CD4-positive, alpha-beta T cell (primary cell): ENCODE measurements at places on chromosomes 5 and 9.

DNA sequence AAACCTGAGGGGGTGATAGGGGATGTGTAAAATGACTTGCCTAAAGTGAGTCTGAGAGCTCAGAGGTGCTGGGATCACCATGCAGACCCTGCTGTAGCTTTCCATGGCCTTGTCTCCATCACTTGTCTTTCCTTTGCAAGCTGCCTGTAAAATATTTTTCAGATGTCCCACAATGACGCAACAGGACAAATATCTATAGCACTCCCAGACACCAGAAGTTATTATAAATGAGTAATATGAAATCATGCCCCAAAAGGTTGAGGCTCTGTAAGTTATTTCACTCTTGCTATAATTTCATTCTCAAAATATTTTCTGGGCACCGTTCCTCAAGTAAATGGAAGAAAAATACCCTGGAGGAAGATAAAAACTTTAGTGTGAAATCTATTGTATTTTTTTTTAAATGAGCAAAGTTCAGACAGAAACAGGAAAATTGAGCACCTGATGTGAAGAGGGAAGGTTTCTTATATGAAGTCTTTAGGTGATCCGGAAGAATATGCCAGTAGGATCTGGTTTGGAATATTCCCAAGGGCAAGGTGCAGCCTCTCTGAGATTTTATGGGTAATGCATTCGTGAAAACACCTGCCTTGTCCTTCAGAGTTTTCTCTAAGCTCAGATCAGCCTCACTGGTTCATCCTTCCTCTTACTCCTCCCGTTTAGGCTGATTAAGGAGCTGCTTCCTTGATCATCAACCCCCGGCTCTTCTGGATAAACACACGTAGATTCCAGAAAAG, 138.3 kb upstream of the DMAC1 start:
- no peak for DNase-seq

GRCh38 chr9:109107402-109108240, 12.1 kb downstream of the TMEM245 start:
- DNase-seq: no peak

DNA sequence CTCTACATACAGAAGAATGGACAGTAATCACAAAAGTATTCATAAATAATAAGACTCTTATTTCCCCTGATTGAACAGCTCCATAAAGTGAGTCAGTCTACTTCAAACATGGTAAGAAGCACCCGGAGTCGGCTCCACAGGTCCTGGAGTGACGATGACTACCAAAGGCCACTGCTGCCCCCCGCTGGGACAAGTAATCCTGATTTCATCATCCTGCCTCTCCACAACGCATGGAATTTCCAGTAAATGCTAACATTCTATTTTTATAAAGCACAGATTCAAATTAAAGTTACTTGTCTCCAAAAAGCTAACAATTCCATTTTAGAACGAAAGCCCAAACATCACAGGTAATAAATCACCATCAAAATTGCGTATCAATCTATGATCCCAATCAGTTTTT, 16.2 kb downstream of the ATPSCKMT start:
- DNase-seq: no peak

GRCh38 chr5:74206579-74207550, 433.7 kb downstream of the ENC1 start:
- no peak for DNase-seq

GRCh38 chr9:90927496-90927895, 125.9 kb downstream of the SYK start:
- DNase-seq: no peak

GRCh38 chr9:114098021-114098935, 814 bp downstream of the KIF12 start:
- no peak for DNase-seq

GRCh38 chr9:126367139-126367538, 40.5 kb downstream of the MVB12B start:
- DNase-seq: no peak

- no peak for DNase-seq
Measured at GRCh38 chr5:115671939-115672338, 46.1 kb upstream of the TMED7 start.

DNA sequence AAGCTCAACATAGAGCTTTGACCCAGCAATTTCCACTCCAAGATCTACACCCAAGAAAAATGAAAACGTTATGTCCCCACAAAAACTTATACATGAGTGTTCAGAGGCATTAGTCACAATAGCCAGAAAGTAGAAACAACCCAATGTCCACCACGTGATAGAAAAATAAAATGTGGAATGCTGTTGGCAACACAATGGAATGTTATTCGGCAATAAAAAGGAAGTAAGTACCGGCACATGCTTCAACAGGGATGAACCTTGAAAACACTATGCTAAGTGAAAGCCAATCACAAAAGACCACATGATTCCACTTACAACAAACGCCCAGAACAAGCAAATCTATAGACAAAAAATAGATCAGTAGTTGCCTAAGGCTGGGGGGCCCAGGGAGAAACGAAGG, 6.0 kb downstream of the UBQLN1 start:
- DNase-seq: no peak

GRCh38 chr9:93280661-93281259, 96.8 kb downstream of the WNK2 start:
- DNase-seq: no peak

DNA sequence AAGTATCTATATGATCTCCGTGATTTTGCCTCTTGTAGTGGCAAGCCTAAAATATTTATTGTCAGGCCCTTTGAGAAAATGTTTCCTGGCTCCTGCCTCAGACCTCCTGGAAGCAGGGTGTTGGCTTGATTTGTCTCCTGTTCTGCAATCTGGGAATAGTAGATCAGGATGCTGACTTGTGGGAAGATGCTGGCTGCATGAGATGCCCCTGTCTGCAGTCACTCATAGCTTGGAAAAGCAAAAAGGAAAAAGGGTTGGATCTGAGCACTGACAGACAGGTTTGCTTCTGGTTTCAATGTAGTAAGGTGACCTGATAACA, 16.7 kb downstream of the TJP2 start:
- DNase-seq: no peak

DNA sequence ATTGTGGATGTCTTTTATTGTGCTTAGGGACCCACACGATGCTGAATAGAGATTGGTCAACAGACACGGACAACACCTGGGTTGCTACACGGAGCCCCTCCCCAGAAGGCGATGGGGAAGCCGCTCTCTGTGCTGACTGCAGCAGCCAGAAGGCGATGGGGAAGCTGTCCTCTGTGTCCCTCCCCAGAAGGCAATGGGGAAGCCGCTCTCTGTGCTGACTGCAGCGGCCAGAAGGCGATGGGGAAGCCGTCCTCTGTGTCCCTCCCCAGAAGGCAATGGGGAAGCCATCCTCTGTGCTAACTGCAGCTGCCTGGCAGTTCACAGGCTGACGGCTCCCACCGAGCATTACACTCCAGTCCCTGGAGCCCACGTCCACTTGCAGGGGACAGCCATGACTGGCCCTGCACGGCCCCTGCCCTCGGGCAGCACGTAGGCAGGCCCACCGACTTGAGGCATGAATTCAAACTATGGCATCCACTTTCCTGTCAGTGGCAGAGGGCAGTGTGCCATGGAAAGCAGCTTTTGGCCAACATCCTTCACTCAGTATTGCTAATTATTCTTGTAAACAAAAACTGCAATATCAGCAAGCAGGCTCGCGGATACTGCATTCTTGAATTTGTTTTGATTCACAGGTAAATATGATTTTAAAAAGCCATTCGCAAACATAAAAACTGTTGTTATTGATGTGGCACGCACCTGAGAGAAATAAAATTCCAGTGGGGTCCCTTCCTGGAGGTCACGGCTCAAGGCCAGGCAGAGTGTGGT, 48.1 kb upstream of the CLPTM1L start:
- DNase-seq: no peak

DNA sequence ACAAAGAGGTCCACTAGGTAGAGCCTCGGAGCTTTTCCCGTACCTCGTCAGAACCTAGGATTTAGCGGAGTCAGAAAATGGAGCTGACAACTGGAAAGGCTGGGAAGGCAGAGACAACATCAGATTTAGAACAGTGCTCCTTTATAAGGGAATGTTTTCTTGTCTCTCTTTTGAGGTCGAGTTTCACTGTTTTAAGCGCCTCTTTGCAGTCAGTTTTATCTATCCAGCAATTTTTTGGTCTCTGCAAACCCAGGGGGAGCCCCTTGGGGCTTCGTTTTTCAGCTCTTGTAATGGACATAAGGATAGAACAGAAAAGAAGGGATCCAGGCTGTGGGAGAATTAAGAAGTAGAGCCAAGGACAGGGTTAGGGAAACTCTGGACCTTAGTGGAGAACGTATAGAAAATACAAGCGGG, 80.5 kb downstream of the FNBP1 start:
- no peak for DNase-seq

- DNase-seq: no peak
Measured at GRCh38 chr5:58722160-58722559, 139.3 kb downstream of the RAB3C start.

DNA sequence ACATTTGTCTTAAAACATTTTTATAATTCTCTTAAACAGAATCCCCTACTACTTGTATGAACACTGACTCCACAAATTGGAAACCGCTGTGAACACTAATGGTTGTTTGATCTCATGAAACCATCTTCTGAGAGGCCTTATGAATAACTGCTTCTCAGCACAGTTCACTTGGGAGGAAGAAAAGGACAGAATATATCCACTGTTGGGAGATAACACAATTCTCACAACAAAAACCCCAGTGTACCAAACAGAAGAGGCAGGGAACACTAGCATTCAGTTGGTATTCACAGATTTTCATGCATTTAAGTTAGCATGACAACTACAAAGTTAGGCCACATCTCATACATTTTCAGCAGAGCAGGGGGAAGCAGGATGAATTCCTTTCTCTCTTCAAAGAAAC, 89.0 kb upstream of the SELENOP start:
- no peak for DNase-seq

DNA sequence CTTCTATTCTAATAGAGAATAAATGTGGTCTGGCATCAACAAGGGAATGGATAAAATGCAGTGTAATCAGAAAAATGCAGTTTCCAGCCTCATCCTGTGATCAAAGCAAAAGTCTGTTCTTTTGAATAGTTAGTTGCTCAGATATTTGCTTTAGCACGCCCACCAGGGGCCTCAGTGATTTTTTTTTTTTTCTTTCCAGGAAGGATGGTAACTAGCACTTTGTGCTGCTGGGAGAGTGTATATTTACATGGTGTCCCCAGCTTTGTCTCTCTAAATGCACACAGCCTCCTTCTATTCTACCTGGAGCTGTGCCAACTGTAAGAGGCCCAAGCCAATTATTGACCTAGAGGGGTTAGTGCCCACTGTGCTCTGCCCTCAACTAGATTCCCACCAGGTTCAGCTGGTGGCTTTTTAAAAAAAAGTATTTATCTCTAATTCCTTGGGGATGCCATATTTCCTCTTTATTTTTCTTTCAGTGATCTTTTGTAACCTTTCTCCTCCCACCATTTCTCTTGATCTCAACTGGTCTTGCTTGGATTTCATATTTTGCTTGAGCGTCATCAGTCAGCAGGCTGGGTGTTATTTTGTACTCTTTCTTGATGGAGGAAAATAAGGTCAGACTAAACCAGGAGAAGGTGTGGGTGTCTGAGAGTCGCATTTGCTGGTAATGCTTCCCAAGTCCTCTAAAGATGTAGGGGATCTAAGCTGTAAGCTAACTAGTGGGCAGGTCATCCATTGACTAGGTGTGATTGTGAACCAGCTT, 193.0 kb upstream of the C9orf72 start:
- DNase-seq: no peak

- no peak for DNase-seq
Measured at GRCh38 chr5:43560128-43560527, 3.3 kb upstream of the PAIP1 start.

- no peak for DNase-seq
Measured at GRCh38 chr5:81233080-81233634, at the start of gene CKMT2. Gene CKMT2, plus strand, starts transcription at chr5:81233322. Its CDS starts 17,811 bp downstream, at chr5:81251133.

GRCh38 chr5:11449217-11449616, 455.0 kb downstream of the CTNND2 start:
- DNase-seq: no peak

DNA sequence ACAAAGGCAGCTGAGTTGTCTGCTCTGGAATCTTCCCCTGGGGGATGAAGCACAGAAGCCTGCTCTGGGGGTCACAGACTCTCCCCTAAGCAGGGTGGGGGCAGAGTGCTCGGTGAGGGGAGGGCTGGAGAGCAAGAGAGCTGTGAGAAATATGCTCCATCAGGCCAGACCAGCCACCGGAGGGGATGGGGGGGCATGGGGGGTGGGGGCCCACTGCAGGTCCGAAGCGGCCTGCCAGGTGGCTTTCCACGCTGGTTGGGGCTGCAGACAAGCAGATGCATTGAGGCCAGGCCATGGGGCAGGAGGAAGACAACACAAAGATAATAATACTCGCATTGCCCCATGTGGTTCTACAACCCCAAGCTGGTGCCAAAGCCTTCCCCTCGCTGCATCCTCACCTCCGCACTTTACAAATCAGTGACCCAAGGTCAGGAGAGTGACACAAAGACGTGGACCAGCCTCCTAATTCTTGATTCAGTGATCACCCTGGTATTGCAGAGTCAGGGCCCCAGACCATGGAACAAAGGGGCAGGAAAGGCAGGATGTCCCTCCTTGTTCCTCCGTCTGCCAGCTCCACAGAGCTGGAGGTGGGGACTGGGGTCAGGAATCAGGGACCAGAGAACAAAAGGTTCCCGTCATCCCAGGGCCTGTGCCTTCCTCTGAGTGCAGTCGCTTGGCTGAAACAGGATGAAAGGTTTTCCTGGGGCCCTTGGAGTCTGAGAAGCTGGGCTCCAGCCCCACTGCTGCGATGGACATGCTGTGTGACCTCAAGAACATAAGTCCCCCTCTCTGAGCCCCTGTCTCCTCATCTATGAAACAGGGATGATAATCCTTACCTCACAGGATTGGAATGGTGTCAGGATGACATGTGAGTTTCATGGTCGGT, 37.2 kb upstream of the GABRP start:
- DNase-seq: no peak

- no peak for DNase-seq
Measured at GRCh38 chr9:136296434-136297015, 7.4 kb downstream of the CCDC187 start.

DNA sequence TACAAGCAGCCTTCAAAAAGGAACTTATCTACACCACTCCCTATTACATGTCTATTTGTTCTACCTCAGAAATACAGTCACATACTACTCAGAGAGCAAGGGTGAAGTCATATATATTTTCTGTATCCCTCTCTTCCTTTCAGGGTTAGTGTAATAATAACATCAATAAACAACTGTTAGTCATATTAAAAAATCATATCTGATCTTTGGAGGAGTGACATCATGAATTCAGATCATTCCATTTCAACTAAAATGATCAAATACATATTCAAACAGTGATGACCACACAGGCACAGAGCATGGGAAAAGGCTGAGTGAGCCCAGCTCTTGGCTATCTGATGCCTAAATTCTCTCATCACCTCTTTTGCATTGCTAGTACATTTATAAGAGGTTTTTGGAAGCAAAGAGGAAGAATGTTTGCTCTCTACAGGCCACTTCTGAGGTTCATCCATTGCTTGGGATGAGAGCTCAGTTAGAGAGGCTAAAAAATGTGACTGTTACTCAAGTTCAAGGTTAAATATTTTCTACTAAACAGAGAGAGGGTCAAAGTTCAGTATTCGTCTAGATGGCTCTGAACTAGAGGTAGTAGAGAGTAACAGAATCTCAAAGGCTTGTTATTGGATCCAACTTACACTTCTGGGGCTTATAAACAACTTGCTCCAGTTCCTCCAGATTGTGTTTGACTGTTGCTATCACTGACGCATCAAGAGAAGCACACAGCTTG, 39.0 kb downstream of the RIGI start:
- DNase-seq: no peak

- no peak for DNase-seq
Measured at GRCh38 chr5:142561029-142561428, 124.9 kb downstream of the FGF1 start.
